ENCODE measurements at places on chromosomes 3 and 15.

- DNase-seq, result no peak
Measured at GRCh38 chr15:85120351-85121113, 138.9 kb downstream of the PDE8A start.

DNA sequence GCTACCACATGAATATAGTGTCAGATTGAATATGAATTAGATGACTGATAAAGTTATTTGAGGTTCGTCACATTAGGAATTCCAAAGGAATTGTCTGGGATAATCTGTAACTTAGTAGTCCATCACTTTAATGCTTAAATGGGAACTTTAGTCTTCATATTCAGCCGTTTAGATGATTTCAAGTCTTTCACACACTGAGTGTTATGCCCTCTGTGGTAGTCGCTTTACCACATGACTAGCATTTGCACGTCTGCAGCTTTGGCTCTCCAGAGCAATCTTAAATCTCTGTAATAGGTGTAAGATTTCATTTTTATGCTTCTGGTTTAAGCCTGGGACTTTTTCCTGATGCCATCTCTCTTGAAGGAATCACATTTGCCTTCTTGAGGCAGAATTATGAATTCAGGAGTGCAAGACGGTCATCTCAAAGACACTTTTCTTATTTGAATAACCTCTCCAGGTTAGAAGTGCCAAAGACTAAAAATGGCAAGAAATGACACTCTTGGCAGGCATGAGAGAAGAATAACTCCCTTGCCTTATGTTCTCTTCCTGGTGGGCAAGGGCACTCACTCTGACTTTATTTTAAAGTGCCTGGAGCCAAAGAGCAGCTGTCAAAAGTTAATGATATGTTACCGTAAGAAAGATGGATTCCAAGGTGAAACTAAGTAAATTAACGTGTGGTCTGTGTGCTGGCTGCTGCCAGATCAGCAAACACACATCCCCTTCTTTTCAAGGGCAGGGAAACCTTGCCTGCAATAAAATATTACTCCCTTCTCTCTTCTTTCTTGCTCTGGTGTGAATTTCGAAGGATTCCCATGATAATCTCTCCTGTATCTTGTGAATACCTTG, 153.3 kb downstream of the B3GALNT1 start:
- DNase-seq, result no peak

DNA sequence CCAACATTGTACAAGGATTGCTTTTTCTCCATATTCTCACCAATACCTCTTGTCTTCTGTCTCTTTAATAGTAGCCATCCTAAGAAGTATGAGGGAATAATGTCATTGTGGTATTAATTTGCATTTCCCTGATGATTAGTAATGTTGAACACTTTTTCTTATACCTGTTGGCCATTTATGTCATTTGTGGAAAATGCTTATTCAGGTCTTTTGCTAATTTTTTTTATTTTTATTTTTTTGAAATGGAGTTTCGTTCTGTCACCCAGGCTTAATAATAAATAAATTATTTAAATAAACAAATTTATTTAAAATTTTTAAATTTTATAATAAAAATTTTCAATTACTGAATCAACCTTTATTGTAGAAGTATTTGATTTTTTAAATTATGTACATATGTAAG, 37.1 kb downstream of the REC114 start:
- no peak for DNase-seq

DNA sequence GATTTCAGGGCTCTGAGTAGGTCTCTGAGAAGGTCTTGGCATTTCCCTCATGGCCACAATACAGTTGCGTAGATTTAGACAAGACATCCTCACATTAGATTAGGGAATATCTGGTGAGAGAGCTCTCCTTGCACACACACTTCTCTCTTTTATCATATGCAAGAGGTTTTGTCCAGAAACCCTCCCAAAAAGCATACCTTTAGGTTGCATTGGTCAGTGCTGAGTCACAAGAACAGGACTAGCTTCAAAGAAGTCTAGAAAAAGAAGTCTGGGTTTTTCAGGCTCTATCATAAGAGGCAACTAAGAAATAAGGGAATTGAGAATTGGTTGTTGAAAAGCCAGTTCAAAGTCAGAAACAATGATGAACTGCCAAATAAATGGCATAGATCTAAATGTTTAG, 40.1 kb upstream of the MITF start:
- DNase-seq, result no peak

GRCh38 chr3:133989936-133990702, 39.6 kb downstream of the SLCO2A1 start:
- DNase-seq, result no peak

- DNase-seq, result no peak
Measured at GRCh38 chr3:82561784-82562183, 800.3 kb upstream of the GBE1 start.

DNA sequence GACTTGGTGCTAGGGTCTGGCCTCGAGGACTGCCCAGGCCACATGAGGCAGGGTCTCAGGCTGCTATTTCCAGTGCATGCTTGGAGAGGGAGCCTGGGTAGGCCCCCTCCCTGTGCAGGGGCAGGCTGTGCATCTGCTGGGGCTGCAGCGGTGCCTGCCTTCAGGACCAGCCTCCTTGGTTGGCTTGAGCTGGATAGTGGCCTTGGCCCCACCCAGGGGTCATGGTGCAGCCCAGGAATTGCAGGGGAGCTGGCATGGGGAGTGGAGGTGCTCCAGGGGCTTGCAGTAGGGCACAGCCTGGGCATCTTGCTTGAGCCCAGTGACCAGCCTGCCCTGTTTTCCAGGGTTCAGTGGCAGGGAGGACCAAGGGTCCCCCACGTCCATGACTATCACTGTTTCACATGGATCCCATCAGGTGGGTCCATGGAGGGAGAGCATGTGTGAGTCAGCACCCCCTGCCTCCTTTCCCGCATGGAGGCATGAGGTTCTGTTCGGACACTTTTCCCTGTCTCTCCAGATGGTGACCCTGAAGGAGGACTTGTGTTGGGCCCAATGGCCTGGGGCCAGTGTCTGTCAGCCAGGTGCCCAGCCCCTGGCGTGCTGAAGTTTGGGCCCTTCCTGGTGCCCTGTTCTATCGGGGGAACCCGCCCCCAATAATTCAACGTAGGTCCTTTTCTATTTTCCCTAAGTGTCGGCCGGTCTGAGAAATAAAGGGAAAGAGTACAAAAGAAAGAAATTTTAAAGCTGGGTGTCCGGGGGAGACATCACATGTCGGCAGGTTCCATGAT, 218.6 kb downstream of the SNRPN start:
- no peak for DNase-seq

GRCh38 chr15:69071260-69071659, 56.8 kb downstream of the NOX5 start:
- no peak for DNase-seq

GRCh38 chr15:48913141-48913540, 35.2 kb downstream of the EID1 start:
- DNase-seq, result no peak

DNA sequence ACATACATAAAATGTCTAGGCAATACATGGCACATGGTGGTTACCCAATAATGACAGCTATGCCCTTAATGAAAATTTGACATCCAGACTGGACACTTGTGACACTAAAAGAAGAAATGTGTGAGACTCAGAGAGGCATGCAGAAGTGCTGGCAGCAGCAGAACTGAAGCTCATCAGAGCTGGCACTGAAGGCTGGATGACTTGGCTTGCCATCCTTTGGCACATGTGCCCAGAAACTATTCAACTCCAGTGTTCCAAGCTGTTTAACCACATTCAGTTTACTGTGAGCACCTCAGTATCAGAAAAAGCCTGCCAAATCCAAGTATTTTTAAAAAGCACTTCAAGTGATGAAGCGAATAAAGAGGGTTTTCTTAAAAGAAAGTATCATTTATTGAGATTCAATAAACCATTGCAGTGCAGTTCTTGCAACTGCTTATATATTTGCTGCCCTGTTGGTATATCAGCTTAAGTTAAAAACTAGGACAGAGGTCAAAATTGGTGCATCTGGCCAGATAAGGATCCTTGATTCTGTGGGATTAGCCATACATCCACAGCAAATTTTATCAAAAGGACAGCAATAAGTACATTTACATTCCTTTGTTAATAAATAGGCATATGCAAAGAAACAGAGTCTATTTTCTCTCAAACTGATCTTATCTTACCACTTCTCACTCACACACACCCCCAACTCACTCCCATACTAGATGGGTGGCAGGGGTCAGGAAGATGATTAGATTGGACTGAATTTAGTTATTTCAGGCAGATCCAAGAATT, 15.8 kb downstream of the IGSF11 start:
- DNase-seq, result no peak

- DNase-seq, result no peak
Measured at GRCh38 chr3:16928386-16929132, 43.8 kb downstream of the PLCL2 start.

DNA sequence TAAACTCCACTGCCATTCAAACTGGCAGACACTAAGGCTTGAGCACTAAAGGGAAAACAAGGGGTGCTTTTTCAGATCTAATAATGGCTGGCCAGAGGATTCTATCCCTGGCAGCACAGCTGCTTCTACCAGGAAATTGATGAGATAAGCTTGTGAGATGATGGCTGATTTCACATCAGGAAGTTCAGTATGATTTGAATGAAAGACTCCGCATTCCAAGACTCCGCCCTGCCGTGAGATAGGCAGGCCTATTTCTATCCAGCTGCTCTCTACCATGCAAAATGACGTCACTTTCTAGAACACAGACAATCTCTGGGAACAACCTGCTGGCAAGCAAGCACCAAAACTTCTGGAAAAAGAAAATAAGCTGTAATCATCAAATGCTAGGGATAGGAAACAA, 171.8 kb downstream of the WDR76 start:
- no peak for DNase-seq

GRCh38 chr15:79923079-79923514, 26.3 kb upstream of the MTHFS start:
- DNase-seq, result peak; percentile 32

DNA sequence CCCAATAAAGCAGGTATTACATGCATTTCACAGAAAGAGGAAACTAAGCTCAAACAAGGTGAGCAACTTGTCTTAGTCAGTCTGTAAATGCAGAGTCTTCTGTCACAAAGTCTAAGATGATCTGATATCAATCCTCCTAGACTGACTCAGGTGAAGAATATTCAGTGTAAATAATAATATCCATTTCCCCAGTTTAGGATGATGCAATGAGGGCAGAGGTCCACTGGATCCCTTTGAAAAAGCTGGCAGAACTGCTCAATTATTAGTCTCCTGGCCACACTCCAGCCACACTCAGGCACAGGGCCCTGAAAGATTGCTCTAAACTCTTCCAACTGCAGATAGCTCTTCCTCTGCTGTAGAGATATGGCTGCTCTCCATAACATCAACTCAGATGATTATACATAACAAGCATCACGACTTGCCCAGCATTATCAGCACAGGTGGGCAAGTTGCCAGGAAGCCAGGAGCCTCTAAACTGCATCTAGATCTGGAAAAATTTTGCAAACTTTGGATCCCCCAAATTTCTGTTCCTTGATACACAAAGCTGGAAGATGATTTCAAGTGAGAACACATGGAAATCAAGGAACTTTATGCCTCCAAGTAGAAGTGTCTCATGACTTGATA, 129.8 kb upstream of the CPNE4 start:
- no peak for DNase-seq

DNA sequence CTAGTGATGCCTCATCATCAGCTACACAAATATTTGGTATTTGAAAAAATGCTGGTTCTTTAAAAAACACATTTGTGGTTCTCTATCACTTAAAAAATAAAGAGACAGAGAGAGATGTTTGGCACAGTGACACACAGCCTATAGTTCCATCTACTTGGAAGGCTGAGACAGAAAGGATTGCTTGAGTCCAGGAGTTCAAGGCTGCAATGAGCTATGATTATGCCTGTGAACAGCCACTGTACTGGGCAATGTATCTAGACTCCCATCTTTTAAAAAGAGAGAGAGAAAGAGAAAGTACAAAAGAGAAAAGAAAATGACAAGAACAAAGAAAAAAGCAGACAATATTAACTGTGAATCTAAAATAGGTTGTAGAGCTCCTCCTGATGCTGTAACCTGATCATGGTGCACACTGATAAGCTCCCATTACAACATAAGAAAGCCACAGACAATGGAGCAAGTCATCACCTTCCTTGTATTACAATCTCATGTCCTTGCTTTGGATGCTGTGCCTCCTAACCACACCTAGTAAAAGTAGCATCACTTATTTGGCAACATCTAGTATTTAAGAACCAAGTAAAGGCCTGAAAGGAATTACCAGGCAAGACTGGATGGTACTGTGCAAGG, 31.7 kb upstream of the MAP4 start:
- no peak for DNase-seq

DNA sequence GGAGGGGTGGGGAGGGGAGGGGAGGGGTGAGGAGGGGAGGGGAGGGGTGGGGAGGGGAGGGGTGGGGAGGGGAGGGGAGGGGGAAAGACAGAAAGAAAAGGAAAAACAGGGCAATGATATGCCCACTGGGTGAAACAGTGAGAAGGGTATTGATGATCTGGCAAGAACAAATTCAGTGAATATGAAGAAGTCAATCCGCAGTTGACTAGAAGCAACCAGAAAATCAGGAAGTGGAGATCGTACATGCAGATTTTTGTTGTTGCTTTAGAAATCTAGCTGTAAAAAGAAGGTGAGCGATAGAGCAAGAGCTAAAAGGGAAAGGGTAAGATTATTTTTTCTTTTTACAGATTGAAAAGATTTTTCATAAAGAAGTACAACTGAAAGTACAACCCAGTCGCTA, 47.6 kb upstream of the ARF4 start:
- no peak for DNase-seq

DNA sequence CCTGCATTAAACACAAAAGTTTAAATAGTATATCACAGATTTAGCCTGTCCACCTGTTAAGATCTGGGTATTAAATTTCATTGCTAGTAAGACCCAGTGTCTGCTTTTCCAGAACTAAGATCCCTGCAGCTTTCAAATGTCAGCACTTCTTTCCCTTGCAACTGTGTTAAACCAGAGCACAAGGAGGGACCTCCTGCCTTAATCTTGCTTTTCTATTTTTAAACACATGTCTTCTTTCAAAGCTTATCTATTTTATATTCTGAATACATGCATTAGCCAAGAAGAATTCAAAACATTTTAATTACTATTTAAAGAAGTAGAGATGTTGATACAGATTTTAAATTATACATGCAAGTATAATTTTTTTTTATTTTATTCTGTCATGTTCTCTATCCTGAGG, 315.1 kb downstream of the ARPP21 start:
- DNase-seq, result no peak

DNA sequence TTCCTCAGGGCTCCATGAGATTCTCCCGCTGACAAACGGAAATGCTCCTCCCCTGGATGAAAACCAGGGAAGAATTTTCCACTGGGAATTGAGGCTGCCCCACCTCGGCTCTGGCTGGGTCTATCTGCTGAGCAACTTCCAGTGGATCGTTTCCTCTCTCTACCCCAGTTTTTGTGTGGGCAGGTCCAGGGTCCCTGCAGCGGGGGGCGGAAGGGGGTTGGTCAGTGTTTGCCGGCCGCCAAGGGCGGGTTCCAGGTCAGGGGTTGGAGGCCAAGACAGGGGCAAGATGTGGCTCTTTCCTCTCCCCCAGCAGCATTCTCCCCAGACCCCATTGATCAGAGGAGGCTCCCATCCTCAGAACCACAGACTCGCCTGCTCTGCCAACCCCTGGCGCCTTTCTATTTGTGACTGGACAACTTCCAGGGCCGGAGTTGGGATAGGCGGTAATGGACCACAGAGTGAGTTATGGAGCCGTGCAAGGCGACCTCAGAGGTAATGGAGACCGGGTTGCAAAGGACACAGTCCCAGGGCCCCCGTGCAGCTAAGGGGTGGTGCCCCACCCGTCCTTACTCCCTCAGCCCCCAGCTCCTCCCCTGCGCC, 92.2 kb downstream of the WNT7A start:
- no peak for DNase-seq

GRCh38 chr3:165254812-165255211, 58.6 kb upstream of the SLITRK3 start:
- no peak for DNase-seq

- DNase-seq, result no peak
Measured at GRCh38 chr3:66133853-66134445, 86.9 kb upstream of the SLC25A26 start.

- no peak for DNase-seq
Measured at GRCh38 chr3:50248387-50248786, 12.4 kb downstream of the GNAI2 start.

Measured in stimulated activated CD8-positive, alpha-beta memory T cell treated with anti-CD3 and anti-CD28 coated beads, Interleukin-4, amount 100 ng/mL, for 1 hour (primary cell).